ENCODE measurements at places on chromosomes 7 and 10.

DNA sequence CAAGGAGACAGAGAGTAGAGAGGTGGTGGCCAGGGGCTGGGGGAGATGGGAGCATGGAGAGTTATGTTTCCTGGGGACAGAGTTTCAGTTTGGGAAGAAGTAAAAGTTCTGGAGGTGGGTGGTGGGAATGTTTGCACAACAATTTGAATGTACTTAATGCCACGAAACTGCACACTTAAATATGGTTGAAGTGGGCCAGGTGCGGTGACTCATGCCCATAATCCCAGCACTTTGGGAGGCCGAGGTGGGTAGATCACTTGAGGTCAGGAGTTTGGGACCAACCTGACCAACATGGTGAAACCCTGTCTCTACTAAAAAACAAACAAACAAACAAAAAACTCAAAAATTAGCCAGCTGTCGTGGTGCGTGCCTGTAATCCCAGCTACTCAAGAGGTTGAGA lies 137.2 kb downstream of the PFKFB3 start:
- DNase-seq = no peak

DNA sequence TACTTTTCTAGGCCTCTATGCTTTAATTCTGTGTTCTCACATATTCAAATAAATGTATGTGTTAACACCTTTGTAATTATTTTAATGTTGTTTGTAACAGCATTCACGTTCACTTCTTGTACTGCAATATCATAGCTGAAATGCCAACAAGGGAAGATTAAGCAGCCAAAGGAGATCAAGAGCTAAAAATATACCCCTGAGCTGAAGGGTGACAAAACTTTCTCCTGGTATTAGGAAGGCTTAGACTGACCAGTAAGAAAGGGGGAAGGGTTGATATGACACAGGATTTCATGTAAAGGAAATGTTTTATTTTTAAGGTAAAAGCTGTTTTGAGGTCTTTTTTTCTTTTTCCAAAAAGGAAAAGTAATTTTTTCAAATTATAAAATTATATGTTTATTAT lies 40.4 kb upstream of the VDAC2 start:
- no peak for DNase-seq

GRCh38 chr7:155455776-155456737 lies 1.9 kb upstream of the EN2 start:
- no peak for DNase-seq

GRCh38 chr10:5365928-5366327 lies 1.2 kb downstream of the UCN3 start:
- DNase-seq = no peak

- no peak for DNase-seq
These were observed 526.1 kb downstream of the LRMDA start for GRCh38 chr10:75957314-75958120.

GRCh38 chr7:17030559-17030958 lies 148.8 kb upstream of the AGR3 start:
- no peak for DNase-seq

DNA sequence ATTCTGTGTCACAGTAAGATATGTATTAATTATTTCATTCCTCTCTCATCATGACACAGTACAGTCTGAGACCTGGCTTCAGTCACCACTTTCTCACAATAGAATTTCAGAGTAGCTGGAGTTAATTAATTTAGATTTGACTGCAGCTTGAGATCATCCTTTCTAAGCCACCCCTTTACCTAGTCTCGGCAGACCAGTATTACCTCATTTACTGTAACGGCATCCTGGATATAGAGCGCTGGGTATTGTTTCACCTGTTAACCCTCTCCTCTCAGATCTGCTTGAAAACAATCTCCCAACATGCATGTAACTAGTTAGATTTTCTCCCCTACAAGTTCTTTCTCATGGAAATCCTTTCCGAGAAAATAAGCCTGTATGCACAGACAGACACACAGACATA lies 1057.5 kb downstream of the GATA3 start:
- DNase-seq = no peak

GRCh38 chr10:23078114-23078513 lies 17.3 kb upstream of the MSRB2 start:
- DNase-seq = no peak

GRCh38 chr10:127275793-127276450 lies 79.5 kb upstream of the INSYN2A start:
- DNase-seq = no peak

DNA sequence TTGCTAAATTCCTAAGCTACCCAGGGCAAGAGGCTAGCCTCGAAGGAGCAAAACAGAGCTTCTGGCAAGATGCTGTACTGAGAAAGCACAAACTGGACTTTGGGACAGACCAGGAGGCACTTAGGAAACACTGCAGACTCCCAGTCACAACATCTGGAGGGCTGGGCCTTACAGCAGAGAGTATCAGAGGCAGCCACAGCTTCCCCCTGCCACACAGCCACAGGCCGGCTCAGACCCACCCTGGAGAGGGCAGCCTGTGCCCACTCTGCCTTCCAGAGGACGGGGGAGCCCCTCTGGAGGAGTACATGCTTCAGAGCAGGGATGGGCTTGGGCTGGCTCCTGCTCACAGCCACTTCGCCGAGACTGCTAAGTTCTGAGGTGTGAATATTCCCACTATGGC lies 17.4 kb downstream of the ESYT2 start:
- no peak for DNase-seq

GRCh38 chr7:74007242-74007567 lies 20.8 kb upstream of the ELN start:
- no peak for DNase-seq

GRCh38 chr10:47136866-47137265 lies 163.1 kb upstream of the GDF10 start:
- DNase-seq = no peak

- DNase-seq = no peak
These were observed 167.6 kb downstream of the ZNF365 start for GRCh38 chr10:62541811-62542210.

DNA sequence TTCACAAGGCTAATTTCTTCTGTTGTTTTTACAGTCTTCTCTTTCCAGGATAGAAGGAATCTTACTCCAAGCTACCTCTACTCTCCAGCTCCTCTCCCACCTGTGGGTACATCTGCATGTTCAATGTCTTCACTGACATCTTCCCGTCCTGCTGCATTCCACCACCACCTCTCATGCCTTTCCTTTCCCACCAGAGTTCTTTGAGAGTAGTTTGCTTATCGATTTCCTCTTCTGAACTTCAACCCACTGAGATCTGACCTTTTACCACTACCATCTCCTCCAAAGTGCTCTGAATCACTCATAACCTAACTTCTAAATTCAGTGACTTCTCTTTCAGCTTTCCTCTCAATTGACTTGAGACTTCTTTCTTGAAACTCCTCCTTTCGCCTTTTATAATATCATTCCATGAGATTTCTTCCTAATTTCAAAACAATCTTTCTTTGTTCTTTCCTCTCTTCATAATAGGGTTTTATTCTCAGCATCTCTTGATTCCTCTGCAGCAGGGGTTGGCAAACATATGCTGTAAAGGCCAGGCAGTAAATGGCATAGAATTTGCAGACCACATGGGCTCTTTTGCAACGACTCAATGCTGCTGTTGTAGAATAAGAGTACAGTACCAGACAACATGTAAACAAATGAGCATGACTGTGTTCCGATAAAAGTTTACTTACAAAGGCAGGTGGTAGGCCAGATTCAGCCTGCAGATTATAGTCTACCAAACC lies 22.1 kb downstream of the ACSL5 start:
- DNase-seq = no peak

- DNase-seq = no peak
These were observed 55.1 kb downstream of the VCL start for GRCh38 chr10:74052994-74053393.

DNA sequence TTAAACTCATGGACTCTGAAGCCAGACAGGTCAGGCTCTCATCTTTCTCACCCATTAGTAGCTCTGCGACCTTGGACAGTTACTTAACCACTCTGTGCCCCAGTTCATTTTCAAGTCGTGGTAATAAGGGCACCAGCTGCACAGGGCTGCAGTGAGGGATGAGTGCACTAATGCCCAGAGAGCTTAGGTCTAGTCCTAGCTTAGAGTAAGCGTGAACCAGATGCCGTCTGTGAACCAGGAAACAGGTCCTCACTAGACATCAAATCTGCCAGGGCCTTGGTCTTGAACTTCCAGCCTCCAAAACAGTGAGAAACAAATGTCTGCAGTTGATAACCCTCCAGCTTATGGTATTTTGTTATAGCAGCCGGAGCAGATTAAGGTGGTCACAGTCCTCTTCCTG lies 222.4 kb upstream of the PFKP start:
- no peak for DNase-seq

- DNase-seq = no peak
These were observed 17.0 kb downstream of the CHST12 start for GRCh38 chr7:2420216-2420933.

- no peak for DNase-seq
These were observed 176.6 kb upstream of the MKLN1 start for GRCh38 chr7:131151034-131151433.

DNA sequence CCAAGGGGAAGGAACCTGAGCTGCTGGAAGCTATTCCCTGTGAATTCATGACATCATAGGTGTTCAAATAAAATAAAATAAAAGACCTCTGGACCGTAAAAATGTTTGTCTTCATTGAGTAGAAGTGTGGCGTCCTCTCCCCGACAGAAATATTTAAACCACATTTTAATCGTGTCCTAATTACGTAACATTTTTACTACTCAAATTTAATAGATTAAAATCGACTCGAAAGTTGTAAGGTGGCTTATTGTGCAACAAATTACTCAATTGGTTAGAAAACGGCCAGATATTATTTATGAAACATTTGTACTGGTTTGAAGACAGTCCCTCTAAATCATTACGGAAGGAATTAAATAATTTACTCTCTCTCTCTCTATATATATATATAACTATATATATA lies 15.5 kb upstream of the NCAPG2 start:
- no peak for DNase-seq

DNA sequence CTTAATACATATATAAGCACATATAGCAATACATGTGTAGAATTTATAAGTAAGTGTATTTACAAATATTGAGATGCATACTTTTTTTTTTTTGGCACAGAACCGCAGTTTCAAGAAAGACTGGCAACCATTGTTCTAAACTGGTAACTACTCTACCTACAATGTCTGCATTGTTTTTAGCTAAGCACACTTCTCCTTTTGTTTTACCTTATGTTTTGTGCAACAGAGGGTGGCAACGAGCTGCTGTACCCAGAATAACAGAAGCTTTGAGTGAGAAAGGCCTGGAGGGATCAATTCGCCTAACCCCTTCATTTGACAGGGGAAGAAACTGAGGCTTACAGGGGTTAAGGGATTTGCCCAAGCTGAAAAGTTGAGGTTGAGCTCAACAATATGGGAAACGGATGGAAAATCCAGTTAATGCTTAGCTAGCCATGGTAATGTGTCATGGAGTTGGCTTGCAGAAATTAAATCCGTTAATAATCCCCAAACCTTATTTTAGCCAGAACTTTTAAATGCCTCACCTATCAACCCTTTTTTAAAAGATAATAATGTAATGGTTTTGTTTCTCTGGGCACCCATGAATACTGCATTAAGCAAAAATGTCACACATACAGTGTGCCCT lies 25.5 kb downstream of the FZD1 start:
- no peak for DNase-seq

Measured in activated naive CD4-positive, alpha-beta T cell (primary cell).